ENCODE measurements at places on chromosomes 4 and X. TPM values are rescaled to one million over a fixed set of nuclear protein-coding genes. Genes with fewer than 3 reads are reported as not detected.

DNA sequence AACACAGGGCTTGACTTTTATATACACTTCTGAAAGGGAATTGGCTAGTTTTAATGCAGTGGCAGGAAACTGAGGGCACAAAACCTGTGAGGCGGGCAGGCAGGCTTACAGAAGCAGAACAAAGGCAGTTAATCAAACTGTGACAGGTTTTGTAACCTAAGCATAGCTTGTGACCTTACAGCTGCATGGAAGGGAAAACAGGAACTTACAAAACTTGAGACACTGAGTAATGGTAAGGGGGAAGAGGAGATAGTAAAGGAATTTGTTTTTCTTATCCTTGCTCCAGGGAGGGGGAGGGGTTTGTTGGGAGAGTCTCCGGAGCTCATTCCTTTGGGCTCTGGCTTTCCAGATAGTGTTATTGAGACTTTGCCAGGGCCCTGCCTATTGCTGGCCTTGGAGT, 55.6 kb downstream of the SLITRK4 start:
- DNase-seq = no peak

GRCh38 chr4:127730142-127730913, at the start of gene SLC25A31:
TSS of gene SLC25A31 (plus strand) at chr4:127730400. CDS start at chr4:127730546, 146 bp downstream.
- no peak for DNase-seq

DNA sequence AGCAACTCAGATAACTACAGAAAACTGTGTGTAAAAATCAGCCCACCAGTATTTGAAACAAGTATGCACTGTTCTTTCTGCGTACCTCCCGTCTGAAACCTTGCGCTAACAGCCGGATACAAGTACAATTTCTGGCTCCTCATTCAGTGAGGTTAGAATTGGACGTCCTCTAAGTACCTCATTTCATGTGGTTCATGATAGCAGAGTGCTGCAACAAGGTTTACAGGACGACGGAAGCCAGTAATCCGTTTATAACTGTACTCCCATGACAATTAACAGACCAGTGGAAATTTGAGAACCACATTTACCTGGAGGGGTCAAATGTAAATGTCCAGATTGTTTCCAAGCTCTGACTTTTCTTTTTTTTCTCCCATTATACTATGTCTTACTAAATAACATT, 52.9 kb upstream of the TENM3 start:
- DNase-seq = no peak

The MGARP gene
- polyA plus RNA-seq = 0.45 TPM

The FLNA gene
- polyA plus RNA-seq = 222 TPM

GRCh38 chr4:119039779-119040178, 95.9 kb upstream of the MYOZ2 start:
- DNase-seq = no peak

The EPGN gene
- polyA plus RNA-seq = not detected

GRCh38 chr4:681736-682451, 7.1 kb downstream of the SLC49A3 start:
- DNase-seq = peak; percentile 74

GRCh38 chr4:86130160-86130933, 229.5 kb downstream of the MAPK10 start:
- DNase-seq = no peak

- no peak for DNase-seq
Observed at GRCh38 chr4:17385403-17385802, 126.5 kb downstream of the QDPR start.

GRCh38 chrX:134718966-134719317, 60.7 kb upstream of the PLAC1 start:
- no peak for DNase-seq

DNA sequence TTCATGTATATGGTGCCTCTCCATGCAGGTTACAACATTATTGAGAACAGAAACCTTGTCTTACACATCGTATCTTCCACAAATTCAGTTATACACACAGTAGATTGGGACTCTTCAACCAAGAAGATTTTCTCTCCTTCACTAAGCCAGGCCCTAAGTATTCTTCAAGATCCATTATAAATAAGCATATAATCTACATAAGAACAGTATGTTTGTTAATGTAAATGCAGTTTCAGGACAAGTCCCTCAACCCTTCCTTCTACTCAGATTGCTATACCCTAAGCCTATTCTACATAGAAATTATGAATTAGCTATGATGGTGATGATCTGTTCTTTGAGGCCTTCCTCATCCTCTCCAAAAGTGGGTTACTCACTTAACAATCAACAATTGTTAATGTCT, 41.2 kb downstream of the COL4A6 start:
- no peak for DNase-seq

DNA sequence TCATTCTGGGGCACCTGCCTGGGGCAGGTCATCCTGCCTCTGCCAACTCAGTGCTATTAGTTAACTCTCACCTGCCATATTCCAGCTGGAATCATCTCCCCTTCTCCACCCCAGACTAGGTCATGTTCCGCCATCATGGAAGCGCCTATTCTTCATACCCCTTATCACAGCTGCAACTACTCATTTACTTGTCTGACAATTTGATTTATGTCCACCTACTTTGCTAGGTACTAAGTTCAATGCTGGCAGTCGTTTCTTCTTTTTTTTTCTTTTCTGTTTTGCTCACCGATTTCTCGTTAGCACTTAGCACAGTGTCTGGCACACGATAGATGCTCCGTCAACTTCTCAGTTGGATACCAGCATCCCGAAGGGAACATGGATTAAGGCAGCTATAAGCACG, 1.1 kb upstream of the FMR1 start:
- no peak for DNase-seq

The TAB3 gene
- 10.2 TPM for polyA plus RNA-seq

The PAGE2B gene
- polyA plus RNA-seq = 0.54 TPM

GRCh38 chr4:21555083-21555482, 393.5 kb downstream of the KCNIP4 start:
- DNase-seq = no peak

GRCh38 chr4:30536231-30536630, 183.9 kb upstream of the PCDH7 start:
- no peak for DNase-seq

The MAGEA6 gene
- not detected for polyA plus RNA-seq

- DNase-seq = no peak
Observed at GRCh38 chrX:50403903-50404302, 66.7 kb downstream of the DGKK start.

GRCh38 chr4:53858744-53859143, 205.7 kb downstream of the CHIC2 start:
- DNase-seq = no peak

DNA sequence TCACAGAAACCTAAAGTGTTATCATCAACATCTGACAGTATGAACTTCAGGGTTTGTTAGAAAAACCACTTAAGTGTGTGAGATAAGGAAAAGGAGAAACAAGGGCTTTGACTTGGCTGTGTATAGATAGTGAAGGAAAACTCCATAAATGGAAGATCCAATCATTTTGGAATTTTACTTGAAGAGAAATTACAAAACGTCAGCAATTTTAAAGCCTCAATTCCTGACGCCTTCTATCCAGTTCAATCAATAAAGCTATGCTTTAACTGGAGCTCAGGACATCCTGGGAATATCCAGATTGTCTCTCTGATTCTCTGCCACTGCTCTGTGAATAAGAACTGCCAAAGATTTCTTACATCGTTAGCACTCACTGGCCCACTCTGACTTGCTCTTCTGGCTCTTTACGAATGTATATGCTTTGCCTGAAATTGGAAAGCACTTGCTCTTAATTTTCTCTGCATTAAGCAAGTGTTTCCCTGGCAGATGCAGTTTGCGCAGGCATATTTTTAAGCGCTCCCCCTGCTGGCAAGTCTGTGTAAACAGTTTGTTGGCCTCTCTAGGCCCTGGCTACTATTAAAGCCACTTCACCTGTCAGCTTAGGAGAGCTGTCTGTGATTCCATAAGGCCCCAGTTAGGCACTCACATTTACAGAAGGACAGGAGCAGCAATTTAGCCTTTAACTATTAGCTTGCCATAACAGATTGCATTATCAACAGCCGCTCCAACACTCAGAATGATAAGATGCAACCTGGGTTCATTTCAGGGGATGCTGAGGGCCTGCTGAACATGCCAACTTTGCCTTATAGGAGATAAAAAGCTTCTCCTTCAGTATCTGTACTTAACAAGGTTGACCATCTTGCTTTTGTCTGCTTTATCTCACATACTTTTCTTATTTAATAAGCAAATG, 251.4 kb upstream of the DDX53 start:
- DNase-seq = peak; percentile 20

The SMR3B gene
- not detected for polyA plus RNA-seq

The GBA3 gene
- 0.92 TPM for polyA plus RNA-seq

GRCh38 chr4:147182041-147182440, 236.4 kb upstream of the TTC29 start:
- DNase-seq = no peak

The NUDT11 gene
- polyA plus RNA-seq = 1.4 TPM

DNA sequence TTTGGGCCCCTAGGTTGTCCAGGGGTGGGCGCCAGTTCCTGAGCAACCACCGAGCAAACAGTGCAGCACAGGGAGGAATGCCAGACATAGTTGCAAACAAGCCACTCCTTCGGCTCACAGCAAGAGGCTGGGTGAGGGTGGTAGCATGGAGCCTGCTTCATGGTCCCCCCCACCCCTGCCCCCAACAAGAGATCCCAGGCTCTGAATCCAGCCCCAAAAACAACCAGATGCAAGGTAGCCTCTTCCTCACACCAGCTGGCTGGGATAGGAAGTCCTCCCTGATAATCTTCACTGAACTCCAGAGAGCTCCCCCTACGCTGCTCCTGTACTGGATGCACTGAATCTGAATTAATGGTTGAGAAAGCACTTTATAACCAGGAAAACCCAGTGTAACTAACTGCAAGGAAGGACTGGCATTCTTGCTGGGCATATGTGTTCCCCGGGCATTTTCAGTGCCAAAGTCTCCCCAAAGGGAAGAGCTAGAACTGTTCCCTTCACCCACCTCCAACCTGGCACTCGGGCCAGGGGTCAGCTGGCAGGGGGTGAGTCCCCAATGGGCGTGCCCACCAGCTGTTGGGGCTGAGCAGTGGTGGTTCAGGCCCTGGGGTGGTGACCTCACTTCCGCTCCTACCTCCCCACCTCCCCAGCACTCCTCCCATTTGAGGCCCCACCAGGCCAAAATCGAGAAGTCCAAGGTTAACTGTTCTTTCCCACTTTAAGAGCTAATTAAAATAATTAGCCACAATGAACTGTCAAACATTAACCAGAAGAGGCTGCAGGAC, 1.5 kb downstream of the ELF4 start:
- no peak for DNase-seq

- peak; percentile 21 for DNase-seq
Observed at GRCh38 chrX:132488180-132488705, 595 bp downstream of the MBNL3 start.

The PPEF2 gene
- polyA plus RNA-seq = not detected

GRCh38 chrX:47175588-47175980, 18.0 kb upstream of the UBA1 start:
- no peak for DNase-seq

- peak; percentile 51 for DNase-seq
Observed at GRCh38 chr4:829761-830600, 4.1 kb upstream of the CPLX1 start.

DNA sequence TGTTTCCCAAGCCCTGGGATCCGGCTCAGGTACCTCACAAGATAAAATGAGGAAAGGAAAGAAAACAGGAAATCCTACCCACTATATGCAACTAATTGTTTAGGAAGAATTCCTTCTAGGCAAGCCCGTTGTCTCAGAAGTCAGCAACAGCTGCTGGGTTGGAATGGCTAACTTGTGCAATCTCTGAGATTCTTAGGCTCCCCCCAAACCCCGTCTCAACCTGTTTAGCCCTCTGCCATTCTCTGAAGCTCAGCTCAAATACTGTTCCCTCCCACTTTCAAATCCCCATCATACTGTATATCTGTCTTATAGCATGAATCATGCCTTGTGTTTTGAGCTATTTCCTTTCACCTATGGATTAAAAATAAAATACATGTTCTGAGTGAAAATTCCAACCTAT, 28.9 kb downstream of the STARD8 start:
- no peak for DNase-seq

DNA sequence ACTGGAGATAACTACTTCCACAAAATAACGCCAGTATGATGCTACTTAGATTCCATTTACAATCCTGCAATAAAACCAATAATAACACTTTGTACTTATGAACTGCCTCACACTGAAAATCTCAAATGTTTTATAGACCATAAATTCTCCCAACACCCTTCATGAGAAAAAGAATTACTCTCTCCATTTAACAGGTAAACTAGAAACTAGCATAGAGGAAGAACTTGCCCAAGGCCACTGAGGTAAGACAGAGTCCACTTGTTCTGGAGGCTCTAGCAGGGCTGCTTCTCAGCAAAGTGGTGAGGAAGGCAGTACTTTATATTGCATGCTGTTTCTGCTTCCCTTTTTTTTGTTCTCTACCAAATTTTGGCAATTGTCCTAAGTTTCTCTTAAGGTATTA, 11.5 kb upstream of the BMP3 start:
- no peak for DNase-seq

The ASB9 gene
- 41.7 TPM for polyA plus RNA-seq

DNA sequence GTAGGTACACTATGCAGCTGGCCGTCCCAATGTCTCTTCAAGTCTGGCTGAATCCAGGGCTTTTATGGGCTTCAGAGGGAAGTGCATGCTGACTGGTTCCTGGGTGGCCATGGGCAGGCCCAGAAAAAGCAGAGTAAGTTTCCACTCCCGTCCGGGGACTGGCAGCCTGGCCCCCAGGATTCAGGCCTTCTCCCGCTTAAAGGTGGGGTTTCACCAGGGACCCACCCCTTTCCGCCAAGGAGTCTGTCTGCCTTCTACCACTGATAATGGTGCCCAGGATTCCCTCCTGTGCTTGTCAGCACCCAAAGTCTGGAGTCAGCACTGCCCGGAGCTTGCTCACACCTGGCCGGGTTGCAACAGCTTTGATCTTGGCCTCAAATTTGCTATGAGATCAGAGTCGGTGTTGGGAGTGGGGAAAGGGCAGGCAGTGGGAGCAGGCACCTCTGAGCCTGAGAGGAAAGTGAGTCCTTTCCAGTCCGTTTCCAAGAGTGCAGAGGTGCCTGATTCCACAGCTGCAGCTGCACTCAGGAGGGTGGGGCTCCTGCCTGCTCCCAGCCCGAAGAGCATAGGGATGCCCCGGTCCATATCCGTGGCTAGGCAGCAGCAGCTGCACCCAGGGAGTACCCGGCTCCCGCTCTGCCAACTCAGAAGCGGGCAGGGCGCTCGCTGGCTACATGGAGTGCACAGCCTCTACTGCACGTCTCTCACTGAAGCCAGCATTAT, 1344.3 kb upstream of the ADGRL3 start:
- peak; percentile 5 for DNase-seq

DNA sequence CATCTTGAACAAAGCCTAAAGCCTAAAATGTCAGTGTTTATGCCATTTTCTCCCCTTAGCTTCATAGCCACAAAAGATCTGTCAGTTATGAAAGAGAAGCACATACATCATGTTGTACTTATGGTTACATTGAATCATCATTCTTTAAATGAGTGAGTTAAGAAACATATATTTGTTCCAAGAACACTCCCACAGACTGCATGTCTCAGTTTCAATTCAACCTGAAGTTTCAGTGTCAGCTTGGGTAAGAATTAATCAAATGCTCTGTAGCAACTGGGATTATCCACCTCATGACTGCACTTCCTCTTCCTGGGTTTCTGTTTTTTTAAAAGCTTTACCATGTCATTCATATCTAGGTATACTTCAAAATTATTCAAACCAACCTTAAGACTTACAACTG, 3.9 kb upstream of the TMPRSS11B start:
- DNase-seq = no peak

All from pancreas (tissue), 10 donors.